ENCODE measurements at places on chromosomes 11 and 22. TPM values are rescaled to one million over a fixed set of nuclear protein-coding genes. Genes with fewer than 3 reads are reported as not detected.

DNA sequence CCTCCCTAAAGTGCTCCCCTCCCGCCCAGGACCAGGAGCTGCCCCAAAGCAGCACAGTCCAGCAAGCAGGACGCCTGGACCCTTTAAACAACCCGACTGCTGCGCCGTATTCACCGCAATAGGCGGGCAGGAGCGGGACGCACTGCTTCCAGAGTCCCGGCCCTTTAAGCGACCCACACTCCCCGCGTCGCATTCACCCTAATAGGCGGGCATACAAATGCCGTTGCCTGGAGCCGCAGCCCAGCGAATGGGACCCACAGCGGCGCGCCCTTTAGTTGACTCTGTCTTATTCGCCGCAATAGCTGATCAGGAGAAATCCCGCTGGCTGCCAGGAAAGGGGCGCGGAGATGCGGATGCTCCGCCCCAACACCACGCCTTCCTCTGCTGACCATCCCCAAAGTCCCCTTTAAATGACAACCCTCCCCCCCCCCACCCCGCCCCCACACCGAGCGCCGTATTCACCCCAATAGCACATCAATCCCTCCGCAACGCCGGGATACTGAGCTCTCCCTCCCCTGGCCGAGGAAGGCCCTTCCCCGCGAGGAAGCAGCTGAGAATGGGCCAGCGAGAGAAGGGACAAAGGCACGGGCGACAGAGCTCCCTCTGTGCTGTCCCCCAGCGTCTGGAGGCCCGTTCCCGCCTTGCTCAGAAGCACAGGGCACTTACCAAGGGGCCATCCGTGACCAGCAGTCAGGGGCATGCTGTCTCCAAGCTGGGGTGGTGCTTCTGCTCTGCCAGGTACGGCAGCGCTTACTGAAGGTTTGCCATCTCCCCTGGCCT is 4.7 kb downstream of the OSBPL5 start:
- DNase-seq = peak; percentile 98

DNA sequence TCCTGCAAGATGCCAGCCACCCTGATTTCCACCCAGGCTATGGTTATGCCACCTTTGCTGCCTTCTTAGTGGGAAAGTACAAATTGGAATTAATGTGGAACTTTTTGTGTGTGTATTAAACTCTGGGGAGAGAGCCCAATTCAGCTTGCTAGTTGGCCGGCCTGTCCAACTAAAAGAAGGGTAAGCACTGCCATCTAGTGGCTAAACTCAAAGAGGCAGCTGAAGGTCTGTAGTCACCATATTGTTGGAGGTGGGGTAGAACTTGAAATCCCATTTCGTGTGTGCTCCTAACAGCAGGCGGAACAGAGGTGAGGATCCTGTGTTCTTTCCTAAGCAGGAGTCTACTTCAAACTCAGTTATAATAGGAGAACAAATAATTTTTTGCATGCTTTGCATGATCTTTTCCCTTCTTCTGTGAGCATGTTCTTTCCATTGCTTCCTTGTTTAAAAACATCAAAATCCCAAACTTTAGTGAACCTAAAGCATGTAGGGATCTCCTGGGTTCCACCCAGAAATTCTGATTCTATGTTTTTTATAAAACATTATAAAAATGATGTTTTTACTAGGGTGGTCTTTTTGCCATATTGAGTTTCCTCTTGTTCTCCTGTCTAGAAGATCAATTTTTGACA is 138.8 kb upstream of the SORL1-AS1 start:
- DNase-seq = peak; percentile 89

Gene LRFN4
- total RNA-seq = 56.7 TPM

Gene CCDC81
- total RNA-seq = 4.3 TPM

DNA sequence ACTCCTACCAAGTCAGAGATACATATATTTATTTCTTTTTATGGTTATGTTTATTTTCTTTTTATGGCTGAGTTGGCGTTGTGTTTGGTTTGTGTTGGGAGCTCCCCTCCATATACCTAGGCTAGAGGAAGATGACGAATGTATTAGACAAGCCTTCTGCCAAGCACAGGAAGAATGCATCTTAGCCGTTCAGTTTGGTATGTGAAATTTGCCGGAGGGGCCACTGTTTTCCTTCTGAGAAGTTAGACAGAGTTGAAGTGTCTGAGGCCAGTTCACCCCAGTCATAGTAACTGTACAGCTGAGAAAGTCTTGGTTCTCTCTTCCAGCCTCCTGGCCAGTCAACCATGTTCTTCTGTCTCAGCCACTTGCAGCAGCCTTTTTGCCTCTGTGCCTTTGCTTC is 29.8 kb downstream of the TEAD1 start:
- no peak for DNase-seq

Gene LYVE1
- total RNA-seq = 0.94 TPM

Gene SLC37A2
- total RNA-seq = 1.0 TPM

Measured in GM23338 (cell line).